ENCODE measurements at places on chromosomes 7 and 10. TPM values are rescaled to one million over a fixed set of nuclear protein-coding genes. Genes with fewer than 3 reads are reported as not detected.

Gene GPR15LG
- total RNA-seq, result not detected

DNA sequence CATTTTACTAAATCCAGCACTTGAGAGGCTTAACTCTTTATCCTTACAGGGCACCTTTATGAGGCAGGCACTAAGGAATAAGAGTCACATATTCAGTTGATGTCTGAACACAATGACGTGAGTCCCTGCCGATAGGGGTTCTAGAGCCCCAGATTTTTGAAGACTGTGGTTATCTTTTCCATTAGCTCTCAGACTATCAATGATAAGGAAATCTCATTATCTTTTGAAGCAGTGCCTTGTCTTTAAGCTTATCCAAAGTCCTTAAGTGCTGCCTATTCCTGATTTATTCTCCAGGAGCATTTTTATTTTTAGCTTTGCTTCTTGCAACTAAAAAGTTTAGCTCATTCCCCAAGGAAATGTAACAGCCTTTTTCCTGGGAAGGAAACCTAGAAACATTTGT is 444.1 kb upstream of the LRRN3 start:
- no peak overlapping the region for H3K27ac ChIP-seq
- H3K4me3 ChIP-seq, result no peak overlapping the region
- H3K27me3 ChIP-seq, result no peaks in the 10 kb centered on the region

DNA sequence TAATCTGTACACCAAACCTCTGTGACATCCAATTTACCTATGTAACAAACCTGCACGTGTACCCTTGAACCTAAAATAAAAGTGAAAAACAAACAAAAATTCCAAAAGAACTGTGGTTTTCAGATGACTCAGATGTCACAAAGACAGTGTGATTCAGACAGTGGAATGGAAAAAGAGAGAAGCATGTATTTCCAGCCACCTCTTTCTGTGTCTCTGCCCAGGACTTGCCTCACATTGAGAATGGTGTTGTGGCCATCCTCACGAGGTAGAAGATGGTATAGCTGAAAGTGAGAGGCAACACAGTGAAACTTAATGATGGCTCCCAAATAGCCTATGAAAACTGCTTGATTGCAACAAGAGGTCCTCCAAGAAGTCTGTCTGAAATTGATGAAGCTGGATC is 78.0 kb downstream of the ARL5B start:
- no peak overlapping the region for H3K4me3 ChIP-seq
- no peaks in the 10 kb centered on the region for H3K4me1 ChIP-seq
- H3K27ac ChIP-seq, result no peak overlapping the region
- H3K36me3 ChIP-seq, result no peaks in the 10 kb centered on the region
- no peaks in the 10 kb centered on the region for H3K27me3 ChIP-seq

- H3K36me3 ChIP-seq, result peaks cover 13% of the 10 kb centered on the region
- no peak overlapping the region for H3K4me3 ChIP-seq
- H3K4me1 ChIP-seq, result no peaks in the 10 kb centered on the region
- DNase-seq, result no peak
Observed at GRCh38 chr7:152660021-152660420, 15.9 kb downstream of the XRCC2 start.

- DNase-seq, result no peak
- H3K4me3 ChIP-seq, result no peak overlapping the region
- H3K4me1 ChIP-seq, result peaks cover 3% of the 10 kb centered on the region
Observed at GRCh38 chr10:77424257-77424656, 213.4 kb downstream of the KCNMA1 start.

Data from neural progenitor cell (in vitro differentiated cells).